Amniotic epithelial cell (primary cell): ENCODE measurements at places on chromosomes 7 and 10.

GRCh38 chr7:47313564-47313963, 268.3 kb downstream of the TNS3 start:
- no peak for DNase-seq

- DNase-seq, result peak; percentile 24
These were observed 295.2 kb downstream of the PTEN start for GRCh38 chr10:88158526-88159122.

DNA sequence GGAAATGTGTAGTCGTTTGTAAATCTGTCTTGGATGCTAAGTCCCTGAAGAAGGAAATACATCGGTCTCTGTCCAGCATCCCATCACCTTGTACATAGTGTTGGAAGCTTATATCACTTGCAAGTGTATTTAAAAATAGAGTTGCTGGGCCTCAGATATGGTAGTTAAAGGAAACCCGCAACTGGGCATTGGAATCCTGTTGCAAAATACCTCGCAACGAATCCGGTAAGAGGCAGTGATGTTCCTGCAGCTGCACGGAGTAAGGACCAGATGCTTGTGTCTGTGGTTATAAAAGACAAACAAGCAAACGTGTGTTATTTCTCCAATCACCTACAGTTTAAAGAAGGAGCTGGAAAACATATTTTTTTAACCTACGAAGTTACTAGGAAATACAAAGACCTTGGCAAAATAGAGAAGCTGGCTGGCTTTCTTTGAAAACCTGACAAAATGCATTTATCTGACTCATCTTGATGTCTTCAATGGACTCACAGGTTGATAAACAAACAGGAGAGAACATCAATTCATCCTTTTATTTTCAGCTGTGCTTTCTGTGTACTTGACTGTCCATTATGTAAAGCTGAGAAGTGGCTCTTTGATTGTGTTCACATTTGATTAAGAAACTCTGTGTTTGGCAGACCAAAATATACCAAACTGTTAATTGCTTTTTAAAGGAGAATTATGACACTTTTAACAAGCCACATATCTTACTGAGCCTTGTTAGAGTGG, 326.4 kb downstream of the SFMBT2 start:
- DNase-seq, result peak; percentile 9

GRCh38 chr10:127215866-127216265, 19.5 kb upstream of the INSYN2A start:
- DNase-seq, result no peak

DNA sequence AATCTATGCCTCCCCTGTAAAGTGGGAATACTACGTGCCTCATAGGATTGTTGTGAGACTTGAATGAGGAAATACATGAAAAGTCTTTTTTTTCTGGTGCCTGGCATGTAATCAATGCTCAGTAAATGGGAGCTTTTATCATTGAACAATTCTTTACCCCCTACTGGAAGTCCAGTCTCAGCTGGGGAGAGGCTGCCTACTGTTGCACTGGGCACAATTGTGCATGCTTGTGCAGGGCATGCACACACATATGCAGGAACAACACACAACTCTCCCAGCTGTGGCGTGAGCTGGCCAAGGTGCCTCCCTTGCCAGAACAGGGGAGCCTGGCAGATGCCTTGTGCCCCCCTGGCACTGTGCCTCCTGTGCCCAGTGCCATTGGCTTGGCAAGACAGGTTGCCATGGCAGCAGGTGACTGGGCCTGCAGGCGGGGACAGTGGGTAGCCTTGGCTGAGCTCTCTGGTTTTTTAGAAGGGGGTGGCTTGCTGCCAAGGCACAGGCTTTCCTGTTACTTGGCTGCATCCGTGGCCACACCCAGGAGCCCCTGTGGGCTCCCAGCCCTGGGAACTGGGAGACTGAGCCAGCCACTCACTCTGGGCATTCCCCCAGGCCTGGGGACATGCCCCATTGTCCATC, 16.1 kb upstream of the PALD1 start:
- no peak for DNase-seq

DNA sequence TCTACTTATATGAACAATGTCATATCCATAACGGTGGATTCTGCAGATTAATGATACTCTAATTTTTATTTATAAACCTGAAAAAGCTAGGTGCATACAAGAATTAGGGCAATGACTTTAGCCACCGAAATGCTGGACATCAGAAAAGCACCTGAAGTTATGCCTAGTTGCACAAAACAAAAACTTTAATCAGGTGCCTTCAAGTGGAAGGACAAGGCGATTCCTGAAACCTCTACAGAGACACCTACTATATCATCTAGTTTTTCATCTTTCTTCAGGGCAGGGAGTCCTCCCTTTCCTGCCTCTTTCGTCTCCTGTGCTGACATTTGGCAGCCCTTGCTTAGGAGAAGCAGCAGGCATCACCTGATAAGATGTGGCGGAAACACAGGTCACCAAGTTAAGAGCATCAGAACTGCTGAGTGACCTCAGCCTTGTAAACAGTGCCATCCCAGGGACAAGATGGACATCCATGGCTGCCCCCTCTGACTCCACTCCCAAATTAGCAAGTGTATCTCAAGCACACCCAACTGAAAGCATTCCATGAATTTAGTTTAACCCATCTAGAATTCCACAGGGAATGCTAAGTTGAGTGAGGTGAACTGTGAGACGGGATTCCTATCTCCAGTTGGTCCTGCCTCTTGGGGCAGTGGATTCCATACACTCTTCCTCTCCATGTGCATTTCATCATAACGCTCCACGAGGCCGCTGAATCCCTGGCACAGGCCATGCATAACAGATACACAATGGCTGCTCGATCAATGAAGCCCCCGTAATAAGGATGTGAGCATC, 5.8 kb downstream of the ITPRIP start:
- peak; percentile 60 for DNase-seq

DNA sequence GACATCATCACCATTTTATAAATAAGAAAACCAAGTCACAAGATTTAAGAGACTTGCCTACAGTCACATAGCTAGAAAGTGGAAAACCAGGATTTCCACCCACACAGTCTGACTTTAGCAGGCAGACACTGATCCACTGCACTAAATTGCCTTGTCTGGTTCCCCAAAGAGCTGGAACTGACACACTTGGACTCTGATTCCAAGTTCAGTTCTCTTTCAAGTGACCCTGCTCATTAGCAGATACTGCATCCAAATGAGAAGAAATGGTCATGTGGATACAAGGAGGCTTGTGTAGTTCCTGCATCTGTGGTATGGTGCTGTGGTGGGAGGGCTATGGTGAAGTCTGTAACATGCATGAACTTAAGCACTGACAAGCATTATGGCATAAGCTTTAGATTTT, 180.1 kb upstream of the MKLN1 start:
- DNase-seq, result no peak

- DNase-seq, result no peak
These were observed 51.4 kb upstream of the SMNDC1 start for GRCh38 chr10:110355922-110356627.

- no peak for DNase-seq
These were observed 65.1 kb upstream of the VSTM2A start for GRCh38 chr7:54477083-54477482.

DNA sequence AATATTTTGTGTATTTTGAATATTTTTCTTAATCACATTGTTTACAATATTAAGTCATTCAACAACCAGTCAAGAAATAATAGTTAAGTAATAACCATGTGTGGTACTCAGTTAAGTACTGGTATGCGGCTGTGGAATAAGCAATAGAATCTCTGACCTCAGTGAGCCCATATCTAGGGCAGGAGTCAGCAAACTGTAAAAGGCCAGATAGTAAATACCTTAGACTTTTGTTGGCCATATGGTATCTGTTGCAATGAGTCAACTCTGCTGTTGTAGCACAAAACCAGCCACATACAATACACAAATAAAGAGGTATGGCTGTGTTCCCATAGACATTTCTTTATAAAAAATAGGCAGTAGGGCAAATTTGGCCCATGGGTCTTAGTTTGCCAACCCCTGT, 311.6 kb upstream of the SEMA3A start:
- DNase-seq, result peak; percentile 89

- no peak for DNase-seq
These were observed 3.3 kb downstream of the PITRM1 start for GRCh38 chr10:3169271-3169670.
